AG04449 (cell line): ENCODE measurements at places on chromosomes 2 and 18.

GRCh38 chr2:196088203-196088602, 19.6 kb upstream of the DNAH7 start:
- DNase-seq, result no peak

- no peak for DNase-seq
These were observed 1888.3 kb upstream of the CELF4 start for GRCh38 chr18:39453882-39454281.

DNA sequence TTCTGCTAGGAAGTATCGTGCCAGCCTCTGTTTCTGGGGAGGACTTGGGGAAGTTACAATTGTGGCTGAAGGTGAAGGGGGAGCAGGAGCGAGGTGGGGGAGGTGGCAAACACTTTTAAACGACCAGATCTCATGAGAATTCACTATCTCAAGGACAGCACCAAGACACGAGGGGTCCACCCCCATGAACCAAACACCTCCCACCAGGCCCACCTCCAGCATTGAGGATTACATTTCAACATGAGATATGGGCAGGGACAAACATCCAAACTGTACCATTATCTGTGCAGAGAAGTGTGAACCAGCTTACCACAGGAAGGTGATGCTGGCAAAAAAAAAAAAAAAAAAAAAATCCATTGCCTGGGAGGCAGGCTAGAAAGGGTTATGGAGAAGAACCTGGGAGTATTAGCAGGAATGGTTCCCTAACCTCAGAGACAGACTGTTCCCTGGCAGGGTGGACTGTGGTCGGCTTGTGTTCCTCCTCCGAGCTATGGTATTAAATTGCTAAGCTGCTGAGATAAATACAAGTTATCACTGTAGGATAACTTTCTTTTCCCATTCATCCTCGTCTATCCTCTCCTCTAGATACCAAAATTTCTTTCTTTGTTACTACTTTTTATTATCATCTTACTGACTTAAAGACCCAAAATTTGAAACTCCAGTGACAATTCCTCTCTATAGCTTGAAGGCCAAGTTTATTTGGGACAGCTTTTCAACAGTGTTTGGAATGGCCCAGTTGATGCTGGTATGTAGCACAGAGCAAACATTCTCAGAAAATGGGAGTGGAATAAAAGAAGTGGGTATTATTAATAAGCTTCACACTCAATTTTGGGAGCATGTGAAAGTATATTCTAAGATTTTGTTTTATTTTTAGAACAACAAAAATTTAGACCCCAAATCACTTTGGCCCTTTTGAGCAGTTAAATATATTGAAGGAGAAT, 73.7 kb upstream of the MAP3K20 start:
- no peak for DNase-seq

DNA sequence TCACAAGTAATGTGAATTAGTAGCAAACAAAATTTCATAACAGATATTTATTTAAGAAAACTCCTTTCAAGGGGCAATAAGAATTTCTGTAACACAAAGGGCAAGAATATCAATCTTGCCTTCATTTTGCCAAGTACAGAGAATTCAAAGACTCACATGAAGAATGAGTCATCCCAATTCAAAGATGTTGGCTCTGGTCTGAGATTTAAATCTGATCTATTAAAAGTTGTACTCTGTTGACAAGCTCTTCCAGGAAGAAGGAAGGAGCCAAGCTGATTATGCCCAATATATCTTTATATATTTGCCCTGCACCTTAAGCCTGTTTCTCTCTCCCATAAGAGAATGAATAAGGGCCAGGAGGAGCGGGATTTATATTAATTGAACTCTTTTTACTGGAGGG, 55.9 kb upstream of the RPE start:
- no peak for DNase-seq

GRCh38 chr2:1708476-1709334, 35.6 kb downstream of the PXDN start:
- no peak for DNase-seq

- DNase-seq, result no peak
These were observed 134.6 kb downstream of the CYP26B1 start for GRCh38 chr2:72012886-72013574.

DNA sequence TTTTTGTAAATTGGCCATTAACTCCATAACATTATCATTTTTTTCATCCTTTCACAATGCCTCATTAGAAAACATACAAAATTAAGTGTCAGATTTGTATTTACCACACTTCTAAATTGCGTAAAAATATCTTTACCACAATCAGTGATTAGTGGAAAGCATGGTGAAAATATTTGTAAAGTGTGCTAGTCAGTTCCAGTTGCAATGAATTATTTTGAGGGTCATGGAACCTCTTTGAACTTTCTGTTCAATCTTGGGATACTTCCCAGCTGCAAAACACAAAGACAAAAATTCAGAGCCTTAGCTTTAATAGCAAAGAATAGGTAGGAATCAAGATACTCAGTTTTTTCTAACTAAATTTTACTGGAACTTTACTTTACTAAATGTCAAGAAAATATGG, 4.0 kb upstream of the COL3A1 start:
- DNase-seq, result no peak

GRCh38 chr18:199768-200167, 41.4 kb downstream of the USP14 start:
- DNase-seq, result no peak

DNA sequence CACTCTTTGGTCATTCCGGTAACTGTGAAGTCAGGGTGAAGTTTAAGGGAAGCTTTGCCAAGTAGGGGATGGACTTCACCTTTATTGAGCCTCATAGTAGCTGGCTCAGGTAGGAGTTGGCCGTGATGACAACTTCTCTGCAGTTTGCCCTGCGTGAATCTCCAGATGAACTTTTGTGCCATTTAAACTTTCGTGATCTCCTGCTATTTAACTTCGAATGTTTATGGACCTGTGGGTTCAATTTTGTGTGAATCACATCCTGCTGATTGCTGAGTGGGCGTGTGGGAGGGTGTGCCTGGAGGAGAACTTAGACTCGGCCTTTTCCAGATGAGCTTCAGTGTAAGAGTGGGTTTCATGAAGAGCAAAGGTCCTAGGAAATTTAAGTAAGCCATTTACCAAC, 4.2 kb downstream of the UGT1A1 start:
- no peak for DNase-seq

- DNase-seq, result no peak
These were observed 79.6 kb upstream of the ST6GAL2 start for GRCh38 chr2:106965611-106966010.

- no peak for DNase-seq
These were observed 282.7 kb downstream of the AGAP1 start for GRCh38 chr2:235776531-235776930.

GRCh38 chr18:59990121-59990823, 90.5 kb downstream of the PMAIP1 start:
- no peak for DNase-seq

GRCh38 chr2:105822186-105822585, 77.5 kb downstream of the NCK2 start:
- DNase-seq, result no peak

- no peak for DNase-seq
These were observed 48.5 kb downstream of the ACSL3 start for GRCh38 chr2:222909286-222909685.

DNA sequence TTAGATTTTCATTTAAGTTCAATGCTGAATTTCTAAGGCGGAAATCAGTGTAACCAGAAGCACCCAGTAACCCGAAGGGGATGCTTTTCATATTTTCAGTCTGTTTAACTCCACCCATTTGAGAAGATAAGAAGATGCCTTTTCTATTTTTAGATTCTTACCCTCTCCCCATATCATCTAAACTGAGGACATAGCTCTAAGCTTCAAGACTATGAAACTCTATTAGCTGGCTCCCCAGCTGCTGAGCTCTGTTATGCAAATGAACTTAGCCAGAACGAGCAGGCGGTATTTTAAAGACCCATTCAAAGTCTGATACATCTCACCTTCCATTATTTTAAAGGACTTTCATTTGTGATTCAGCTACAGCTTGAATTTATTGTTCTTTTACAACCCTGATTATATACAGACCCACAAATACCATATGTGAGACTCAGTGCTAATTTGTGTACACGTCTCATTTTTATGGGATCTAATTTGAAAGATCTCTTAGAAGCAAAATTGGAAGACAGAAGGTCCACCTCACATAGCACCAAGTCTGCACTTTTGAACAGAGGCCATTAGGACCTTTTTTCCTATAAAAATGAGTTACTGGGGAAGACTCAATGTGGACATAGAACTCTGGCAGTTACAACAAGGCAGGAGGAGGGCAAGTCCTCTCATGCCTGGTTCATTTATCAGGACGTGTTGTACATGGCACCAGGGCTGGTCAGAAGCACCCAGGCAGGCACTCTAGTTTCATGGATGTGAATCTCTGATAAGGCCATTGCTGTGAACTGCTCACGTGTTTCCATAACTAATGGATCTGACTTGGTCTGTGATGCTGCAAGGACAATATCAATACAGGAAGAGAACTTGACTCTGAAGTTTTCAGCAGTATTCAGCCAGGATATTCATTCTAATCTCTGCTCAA, 16.3 kb downstream of the CDC42EP3 start:
- DNase-seq, result no peak

GRCh38 chr2:128422571-128422970, 103.9 kb upstream of the HS6ST1 start:
- peak; percentile 85 for DNase-seq

DNA sequence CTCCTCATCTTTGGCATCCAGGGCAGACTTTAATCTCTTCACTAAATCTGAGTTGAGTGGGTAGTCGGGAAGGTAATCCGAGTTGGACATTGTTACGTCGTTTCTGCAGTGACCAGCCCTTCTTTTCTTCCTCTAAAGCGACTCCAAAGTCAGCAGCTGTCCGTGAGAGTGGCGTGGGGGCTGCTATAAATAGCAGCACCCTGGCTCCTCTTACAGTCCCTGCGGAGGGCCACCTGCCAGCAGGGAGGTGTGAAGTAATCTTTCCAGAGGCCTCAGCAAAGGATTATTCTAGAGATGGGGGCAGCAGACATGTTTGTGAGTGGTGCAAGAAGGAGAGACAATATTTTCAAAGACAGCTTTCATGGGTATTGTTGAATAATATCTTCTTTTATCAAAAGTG, at the start of gene ASB18:
ASB18 (minus strand) TSS at position 151 of the 400 bp plus-strand sequence; CDS start at position 90, 61 bp downstream.
- DNase-seq, result no peak

DNA sequence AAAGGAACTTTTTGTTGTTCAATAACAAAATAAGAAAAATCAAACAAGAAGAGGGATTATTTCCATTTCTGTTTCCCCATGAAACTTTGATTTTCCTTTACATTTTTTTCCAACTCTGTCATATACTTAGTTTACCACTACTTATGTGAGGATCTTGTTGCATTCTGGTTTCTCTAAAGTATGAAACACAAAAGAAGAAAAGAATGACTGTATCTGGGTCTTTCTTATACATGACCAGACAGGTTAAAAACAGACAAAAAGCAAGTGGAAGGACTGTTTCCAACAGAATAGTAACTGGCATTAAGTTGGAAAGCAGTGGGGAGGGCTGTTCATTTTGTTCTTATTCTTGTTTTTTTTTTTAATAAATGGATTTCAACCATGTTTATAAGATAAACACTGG, 1207.8 kb upstream of the FAM98A start:
- DNase-seq, result no peak

- no peak for DNase-seq
These were observed 597.8 kb downstream of the DCC start for GRCh38 chr18:52937840-52938239.
